ENCODE measurements at places on chromosomes 3 and 15.
A peak's percentile ranks its signal among the peaks of the same experiment; 100 is the strongest.

- H3K36me3 ChIP-seq: no peaks in the 10 kb centered on the region
- no peak overlapping the region for H3K4me3 ChIP-seq
- no peak overlapping the region for H3K27ac ChIP-seq
Observed at GRCh38 chr3:20462723-20463122, 276.7 kb upstream of the SGO1 start.

DNA sequence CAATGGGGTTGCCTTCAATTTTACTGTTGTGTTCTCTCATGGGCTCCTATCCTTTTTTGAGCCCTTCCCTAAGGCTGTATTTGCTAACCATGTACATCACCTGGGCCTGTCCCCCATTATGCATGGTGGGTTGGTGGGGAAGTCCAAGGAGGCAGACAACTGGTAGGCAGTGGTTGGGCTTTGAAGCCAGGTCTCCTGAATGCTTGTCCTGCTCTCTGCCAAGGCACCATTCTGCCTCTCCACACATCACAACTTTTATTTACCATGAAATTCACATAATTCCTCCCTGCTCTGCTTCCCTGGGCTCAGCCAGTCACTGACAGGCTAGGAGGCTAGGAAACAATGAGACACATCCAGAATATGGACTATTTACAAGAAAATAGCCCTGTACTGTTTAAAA is 41.0 kb upstream of the COPB2 start:
- no peaks in the 10 kb centered on the region for H3K4me1 ChIP-seq
- H3K27ac ChIP-seq: no peak overlapping the region
- no peaks in the 10 kb centered on the region for H3K27me3 ChIP-seq
- no peaks in the 10 kb centered on the region for H3K36me3 ChIP-seq

DNA sequence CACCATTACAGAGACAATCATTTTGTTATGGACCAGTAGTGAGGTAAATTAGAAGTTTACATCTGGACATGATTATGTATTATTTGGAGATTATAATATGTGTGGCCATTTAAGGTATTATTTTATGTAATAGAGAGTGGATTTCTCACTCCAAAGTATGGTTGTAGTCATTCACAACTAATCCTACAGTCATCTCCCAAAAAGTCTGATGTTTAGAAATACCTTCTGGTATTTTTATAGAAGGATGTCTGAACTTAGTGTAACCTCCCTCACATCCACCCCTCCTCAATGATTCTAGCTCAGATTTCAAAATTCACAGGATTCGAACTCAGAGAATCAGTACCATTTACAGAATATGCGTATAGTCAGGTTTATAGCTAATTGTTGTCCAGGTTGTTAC is 346.6 kb upstream of the MEIS2 start:
- no peak overlapping the region for H3K4me3 ChIP-seq
- H3K27me3 ChIP-seq: no peaks in the 10 kb centered on the region
- no peak for DNase-seq
- H3K36me3 ChIP-seq: no peaks in the 10 kb centered on the region
- H3K4me1 ChIP-seq: no peaks in the 10 kb centered on the region

- no peak overlapping the region for H3K27ac ChIP-seq
- no peaks in the 10 kb centered on the region for H3K27me3 ChIP-seq
- DNase-seq: no peak
- no peak overlapping the region for H3K4me3 ChIP-seq
Observed at GRCh38 chr15:49238342-49238741, 68.3 kb downstream of the GALK2 start.

- H3K36me3 ChIP-seq: no peaks in the 10 kb centered on the region
- no peak overlapping the region for H3K4me3 ChIP-seq
- no peaks in the 10 kb centered on the region for H3K4me1 ChIP-seq
- no peak overlapping the region for H3K27ac ChIP-seq
- H3K27me3 ChIP-seq: no peaks in the 10 kb centered on the region
Observed at GRCh38 chr3:194808640-194809097, 123.0 kb downstream of the FAM43A start.

- H3K27me3 ChIP-seq: no peaks in the 10 kb centered on the region
- DNase-seq: no peak
- no peak overlapping the region for H3K4me3 ChIP-seq
- H3K36me3 ChIP-seq: no peaks in the 10 kb centered on the region
- H3K27ac ChIP-seq: no peak overlapping the region
- H3K4me1 ChIP-seq: no peaks in the 10 kb centered on the region
Observed at GRCh38 chr3:38563070-38563885, 67.1 kb downstream of the EXOG start.

DNA sequence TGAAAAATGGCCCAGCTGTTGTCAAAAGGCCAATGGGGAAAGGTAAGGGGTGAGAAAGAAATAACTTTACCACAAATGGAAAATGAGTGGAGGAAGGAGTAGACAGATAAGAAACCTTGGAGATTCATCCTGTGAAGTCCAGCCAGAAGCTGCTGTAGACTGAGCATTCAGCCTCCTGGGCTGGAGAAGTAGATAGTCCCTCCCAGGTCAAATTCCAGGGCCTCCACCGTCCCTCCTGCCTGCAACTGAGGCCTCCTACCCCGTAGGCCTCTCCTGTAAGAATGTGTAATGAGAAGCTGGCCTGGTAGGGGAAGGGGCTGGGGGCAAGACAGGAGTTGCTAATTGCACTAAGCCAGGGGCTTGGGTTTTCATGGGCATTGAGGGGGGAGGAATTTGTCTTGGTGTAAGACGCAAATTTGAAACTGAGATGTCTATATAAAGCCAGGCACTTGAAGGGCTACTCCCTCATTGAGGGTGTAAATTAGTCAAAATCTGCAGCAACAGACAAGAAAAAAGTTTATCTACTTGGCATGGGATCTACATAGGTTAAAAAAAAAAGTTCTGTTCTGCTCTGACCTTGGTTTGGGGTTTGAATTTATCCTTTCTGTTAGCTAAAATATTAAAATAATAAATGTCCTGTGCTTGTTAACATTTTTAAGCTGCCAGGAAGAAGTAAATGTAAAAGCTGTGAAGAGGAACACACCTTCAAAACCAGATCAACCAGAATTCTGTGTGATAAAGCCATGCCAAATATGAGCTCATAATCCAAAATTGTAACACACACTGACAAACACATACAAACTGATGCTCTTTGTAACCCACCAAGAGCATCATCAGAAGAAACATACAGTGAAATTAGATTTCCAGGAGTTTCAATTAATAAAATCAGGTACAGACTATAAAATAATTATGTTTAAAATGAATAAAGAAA is 1.7 kb upstream of the RBP2 start:
- no peak overlapping the region for H3K4me3 ChIP-seq
- H3K27ac ChIP-seq: no peak overlapping the region
- H3K27me3 ChIP-seq: no peaks in the 10 kb centered on the region
- no peaks in the 10 kb centered on the region for H3K36me3 ChIP-seq
- peak; percentile 56 for DNase-seq
- H3K4me1 ChIP-seq: no peaks in the 10 kb centered on the region

DNA sequence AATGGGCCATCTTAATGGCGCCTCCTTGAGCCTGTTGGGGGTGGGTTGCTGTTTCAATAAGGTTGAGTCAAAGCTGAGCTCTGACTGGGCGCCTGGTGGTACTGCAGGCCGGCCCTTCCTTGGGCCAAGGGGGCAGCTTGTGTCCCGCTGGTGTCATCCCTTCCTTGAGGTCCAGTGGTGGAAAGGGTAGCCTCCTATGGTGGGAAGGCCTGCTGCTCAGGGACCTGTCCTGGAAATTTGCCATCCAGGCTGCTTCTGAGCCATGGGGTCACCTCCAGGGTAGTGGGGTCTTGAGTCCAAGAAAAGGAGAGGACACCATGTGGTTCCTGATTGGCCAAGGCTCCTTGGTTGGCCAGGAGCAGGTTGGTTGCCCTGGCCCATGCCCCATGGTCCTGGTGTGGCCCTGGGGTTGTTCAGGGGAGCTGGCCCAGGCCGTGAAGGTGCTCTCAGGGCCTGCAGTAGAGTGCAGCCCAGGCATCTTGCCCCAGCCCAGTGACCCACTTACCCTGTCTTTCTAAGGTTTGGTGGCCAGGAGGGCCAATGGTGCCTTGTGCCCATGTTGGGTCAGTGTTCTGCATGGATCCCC is 188.7 kb downstream of the UBE3A start:
- H3K36me3 ChIP-seq: no peaks in the 10 kb centered on the region
- DNase-seq: peak; percentile 5
- no peak overlapping the region for H3K27ac ChIP-seq
- no peaks in the 10 kb centered on the region for H3K27me3 ChIP-seq

GRCh38 chr3:4765212-4765611 is 214.0 kb upstream of the BHLHE40 start:
- H3K36me3 ChIP-seq: no peaks in the 10 kb centered on the region
- no peak overlapping the region for H3K4me3 ChIP-seq
- H3K4me1 ChIP-seq: no peaks in the 10 kb centered on the region

GRCh38 chr3:18282507-18282906 is 142.6 kb downstream of the SATB1 start:
- no peak overlapping the region for H3K4me3 ChIP-seq
- no peak overlapping the region for H3K27ac ChIP-seq
- H3K36me3 ChIP-seq: no peaks in the 10 kb centered on the region

DNA sequence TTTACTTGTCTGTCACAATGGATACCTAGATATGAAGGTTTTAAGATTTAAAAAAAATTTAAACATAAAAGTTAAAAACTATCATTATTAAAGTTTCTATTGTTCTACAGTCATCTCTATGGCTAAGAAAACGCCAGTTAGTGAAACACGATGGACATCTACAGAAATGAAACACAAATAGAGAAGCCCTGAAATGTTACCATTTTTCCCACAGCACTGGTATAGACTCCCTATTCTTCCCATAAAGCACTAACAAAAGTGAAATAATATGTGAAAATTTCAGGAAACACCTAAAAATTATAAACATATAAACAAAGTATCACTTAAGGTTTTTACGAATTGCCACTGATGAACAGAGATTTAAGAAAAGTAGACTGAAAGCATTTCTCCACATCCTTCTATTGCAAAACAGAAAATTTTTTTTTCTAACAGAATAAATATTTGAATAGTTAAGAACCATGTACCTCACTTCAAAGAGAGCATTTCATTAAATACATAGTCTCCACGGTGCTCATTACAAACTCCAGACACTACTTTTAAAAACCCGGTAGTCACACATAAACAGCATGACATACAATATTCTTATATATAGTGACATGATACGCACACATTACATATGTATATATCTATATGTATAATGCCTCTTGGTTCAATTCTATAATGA is 7.1 kb upstream of the NEK10 start:
- no peak overlapping the region for H3K27ac ChIP-seq
- H3K4me1 ChIP-seq: no peaks in the 10 kb centered on the region
- H3K27me3 ChIP-seq: no peaks in the 10 kb centered on the region

- no peak for DNase-seq
- no peaks in the 10 kb centered on the region for H3K36me3 ChIP-seq
- H3K27ac ChIP-seq: no peak overlapping the region
- H3K4me1 ChIP-seq: no peaks in the 10 kb centered on the region
- H3K4me3 ChIP-seq: no peak overlapping the region
Observed at GRCh38 chr15:89899295-89899945, 5.6 kb upstream of the AP3S2 start.

- H3K36me3 ChIP-seq: no peaks in the 10 kb centered on the region
- H3K4me1 ChIP-seq: peaks cover 3% of the 10 kb centered on the region
- no peak overlapping the region for H3K27ac ChIP-seq
- H3K27me3 ChIP-seq: no peaks in the 10 kb centered on the region
Observed at GRCh38 chr3:194489736-194490612, 3.2 kb upstream of the ATP13A3 start.

- H3K4me3 ChIP-seq: no peak overlapping the region
- no peak for DNase-seq
- no peaks in the 10 kb centered on the region for H3K27me3 ChIP-seq
- H3K4me1 ChIP-seq: no peaks in the 10 kb centered on the region
- H3K27ac ChIP-seq: no peak overlapping the region
Observed at GRCh38 chr15:55960946-55961345, 32.5 kb downstream of the NEDD4 start.

- no peaks in the 10 kb centered on the region for H3K4me1 ChIP-seq
- no peaks in the 10 kb centered on the region for H3K36me3 ChIP-seq
- no peak overlapping the region for H3K27ac ChIP-seq
Observed at GRCh38 chr3:30259730-30260129, 346.7 kb upstream of the TGFBR2 start.

DNA sequence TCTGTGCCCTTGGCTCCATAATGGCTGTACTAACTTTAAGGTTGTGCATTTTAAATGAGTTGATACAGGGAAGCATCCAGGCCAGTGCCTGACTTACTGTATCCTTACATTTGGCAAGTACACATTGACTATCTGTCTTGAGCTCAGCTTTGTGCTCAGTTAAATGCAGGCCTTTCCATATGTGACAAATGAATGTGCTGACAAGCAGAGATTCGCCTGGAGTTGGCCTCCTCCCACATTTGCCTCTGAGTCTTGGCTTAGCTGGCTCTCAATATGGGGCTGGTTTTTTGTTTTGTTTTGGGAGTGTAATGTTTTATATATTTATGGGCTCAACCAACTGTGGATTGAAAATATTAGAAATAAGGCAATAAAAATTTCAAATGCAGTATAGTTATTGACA is 29.7 kb downstream of the TRIM71 start:
- no peaks in the 10 kb centered on the region for H3K27me3 ChIP-seq
- H3K4me3 ChIP-seq: no peak overlapping the region
- no peak for DNase-seq
- no peak overlapping the region for H3K27ac ChIP-seq
- H3K4me1 ChIP-seq: no peaks in the 10 kb centered on the region

DNA sequence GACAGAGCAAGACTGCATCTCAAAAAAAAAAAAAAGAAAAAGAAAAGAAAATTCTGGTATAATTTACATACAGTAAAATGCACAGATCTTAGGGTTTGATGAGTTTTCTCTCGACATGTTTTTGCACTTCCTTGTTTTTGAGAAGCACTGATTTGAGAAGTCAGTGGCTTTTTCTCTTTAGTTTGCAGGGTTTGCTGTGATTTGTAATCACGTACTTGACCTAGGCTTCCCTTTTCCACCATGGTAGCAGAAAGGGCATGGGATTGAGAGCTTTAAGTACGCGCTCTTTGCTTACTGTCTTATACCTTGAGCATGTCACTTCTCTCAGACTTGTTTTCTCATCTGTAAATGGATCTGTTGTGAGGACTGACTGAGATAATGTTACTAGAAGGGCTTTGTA is 4.1 kb downstream of the VHL start:
- no peaks in the 10 kb centered on the region for H3K27me3 ChIP-seq
- peaks cover 9% of the 10 kb centered on the region for H3K36me3 ChIP-seq
- H3K4me3 ChIP-seq: no peak overlapping the region
- DNase-seq: no peak
- no peak overlapping the region for H3K27ac ChIP-seq
- H3K4me1 ChIP-seq: no peaks in the 10 kb centered on the region

DNA sequence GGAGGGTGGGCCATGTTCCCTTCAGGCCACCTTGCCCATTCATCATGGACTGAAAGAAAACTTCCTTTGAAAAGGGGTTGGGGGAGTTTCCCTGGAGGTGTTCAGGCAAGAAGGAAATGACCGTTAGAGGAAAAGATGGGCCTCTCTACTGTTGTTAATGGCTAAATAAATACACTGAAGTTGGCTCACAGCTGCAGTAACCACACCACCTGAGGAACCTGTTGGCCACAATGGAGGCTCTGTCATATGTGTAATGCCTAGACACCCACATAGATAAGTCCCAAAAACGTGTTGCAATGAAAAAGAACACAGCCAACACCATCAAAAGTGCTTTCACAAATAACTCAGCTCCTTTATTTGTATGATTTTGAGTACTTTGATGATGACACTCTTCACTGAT is 38.2 kb upstream of the FAM3D start:
- H3K36me3 ChIP-seq: no peaks in the 10 kb centered on the region
- no peak overlapping the region for H3K4me3 ChIP-seq
- no peak overlapping the region for H3K27ac ChIP-seq
- DNase-seq: no peak
- no peaks in the 10 kb centered on the region for H3K27me3 ChIP-seq
